CD8-positive, alpha-beta memory T cell (primary cell): ENCODE measurements at places on chromosomes 11 and 22. TPM values are rescaled to one million over a fixed set of nuclear protein-coding genes. Genes with fewer than 3 reads are reported as not detected.
A peak's percentile ranks its signal among the peaks of the same experiment; 100 is the strongest.

DNA sequence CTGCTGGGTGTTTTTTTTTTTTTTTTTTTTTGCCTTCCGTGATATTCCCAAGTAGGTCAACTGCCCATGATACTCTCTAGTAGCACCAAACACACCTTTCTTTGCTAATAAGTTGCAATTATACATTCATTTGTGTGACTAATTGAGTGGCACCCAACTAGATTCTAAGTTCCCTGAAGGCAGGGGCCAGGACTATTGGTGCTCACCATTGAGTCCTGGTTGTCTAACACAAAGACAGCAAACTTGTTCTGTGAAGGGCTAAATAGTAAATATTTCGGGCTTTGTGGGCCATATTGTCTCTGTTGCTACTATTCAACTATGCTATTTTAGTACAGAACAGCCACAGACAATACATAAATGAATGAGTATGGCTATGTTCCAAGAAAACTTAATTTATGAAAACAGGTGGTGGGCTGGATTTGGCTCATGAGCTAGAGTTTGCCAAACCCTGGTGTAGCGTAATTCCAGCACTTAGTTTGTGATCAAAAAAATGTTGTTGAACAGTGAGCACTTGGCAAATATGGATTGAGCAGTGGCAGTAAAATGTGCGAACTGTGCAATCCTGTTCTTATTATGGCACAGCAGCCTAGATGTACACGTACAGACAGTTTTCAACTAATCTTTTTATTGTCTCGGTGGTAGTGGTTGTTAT is 11.3 kb downstream of the ENDOD1 start:
- H3K4me1 ChIP-seq: no peaks in the 10 kb centered on the region
- H3K27ac ChIP-seq: no peak overlapping the region
- H3K4me3 ChIP-seq: no peak overlapping the region
- no peaks in the 10 kb centered on the region for H3K27me3 ChIP-seq

- H3K27ac ChIP-seq: no peak overlapping the region
- H3K27me3 ChIP-seq: no peaks in the 10 kb centered on the region
- DNase-seq: no peak
- H3K4me1 ChIP-seq: no peaks in the 10 kb centered on the region
- no peaks in the 10 kb centered on the region for H3K36me3 ChIP-seq
- H3K4me3 ChIP-seq: no peak overlapping the region
Observed at GRCh38 chr11:106999196-106999595, 19.1 kb downstream of the GUCY1A2 start.

DNA sequence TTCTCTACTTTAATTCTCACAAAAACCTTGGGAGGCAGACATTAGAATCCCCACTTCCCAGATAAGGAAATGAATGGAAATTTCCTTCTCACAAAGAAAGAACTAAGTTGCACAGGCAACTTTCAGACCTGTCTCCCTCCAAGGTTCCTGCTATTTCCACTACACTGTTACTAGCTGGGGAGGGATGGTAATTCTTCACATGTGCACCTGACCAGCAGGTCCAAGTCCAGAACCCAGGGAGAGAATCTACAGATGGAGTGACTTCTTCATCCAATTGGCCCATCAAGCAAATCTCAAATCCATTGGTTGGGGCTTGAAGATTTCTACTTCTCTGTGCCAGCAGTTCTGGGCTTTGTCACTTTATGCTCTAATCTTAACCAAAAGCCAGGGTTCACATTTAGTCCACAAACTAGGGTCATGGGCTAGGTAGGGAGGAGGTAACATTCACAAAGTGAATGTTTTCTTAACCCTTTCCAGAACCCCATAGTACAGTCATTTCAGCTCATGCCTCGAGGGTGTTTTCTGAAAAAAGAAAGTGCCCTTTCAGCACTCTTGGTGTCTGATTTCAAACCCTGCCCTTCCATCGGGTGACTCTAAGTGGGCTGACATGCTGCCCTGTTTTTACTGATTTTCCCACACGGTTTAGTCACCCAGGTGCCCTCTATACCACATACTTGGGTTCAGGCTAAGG is 2.7 kb downstream of the POU2AF1 start:
- H3K36me3 ChIP-seq: no peaks in the 10 kb centered on the region
- no peaks in the 10 kb centered on the region for H3K27me3 ChIP-seq
- H3K27ac ChIP-seq: no peak overlapping the region
- no peak for DNase-seq
- peaks cover 18% of the 10 kb centered on the region for H3K4me1 ChIP-seq

DNA sequence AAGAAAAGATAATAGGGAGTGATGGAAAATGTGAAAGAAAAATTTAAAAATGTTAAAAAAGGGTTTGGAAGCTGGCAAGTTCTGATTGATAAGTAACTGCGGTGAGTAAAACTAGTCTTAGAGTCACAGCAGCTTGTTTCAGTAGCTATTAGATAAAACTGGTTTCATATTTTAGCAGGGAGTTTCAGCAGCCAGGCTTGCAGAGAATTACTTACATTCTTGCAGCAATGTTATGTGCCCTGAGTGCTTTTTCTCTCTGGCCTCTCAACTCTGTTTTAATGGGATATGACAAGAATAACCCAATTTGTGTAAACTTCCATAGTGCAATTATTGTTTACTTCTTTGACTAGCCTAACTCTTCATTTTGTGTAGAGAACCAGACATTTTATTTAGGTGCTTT is 33.6 kb downstream of the PPME1 start:
- no peaks in the 10 kb centered on the region for H3K27me3 ChIP-seq
- no peak for DNase-seq
- H3K4me1 ChIP-seq: no peaks in the 10 kb centered on the region
- no peak overlapping the region for H3K27ac ChIP-seq

DNA sequence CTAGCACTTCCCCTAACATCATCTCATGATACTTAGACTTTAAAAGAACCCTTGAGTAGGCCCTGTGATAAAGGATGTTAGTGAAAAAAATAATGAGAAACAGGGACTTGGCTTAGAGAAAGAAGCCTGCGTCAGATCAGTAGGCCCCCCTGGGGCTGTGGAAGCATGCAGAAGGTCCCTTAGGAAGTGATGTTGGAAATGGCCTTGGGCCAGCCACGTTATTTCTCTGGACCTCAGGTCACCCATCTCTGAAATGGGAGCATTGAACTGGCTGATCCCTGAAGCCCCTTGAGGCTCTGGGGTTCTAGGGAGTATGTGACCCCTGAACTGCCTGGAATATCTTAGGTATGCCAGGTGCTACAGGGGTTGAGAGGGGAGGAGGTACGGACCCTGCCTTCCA is 40.2 kb downstream of the MCM5 start:
- no peaks in the 10 kb centered on the region for H3K27me3 ChIP-seq
- no peak overlapping the region for H3K27ac ChIP-seq
- H3K36me3 ChIP-seq: no peaks in the 10 kb centered on the region
- H3K4me3 ChIP-seq: no peak overlapping the region
- H3K4me1 ChIP-seq: no peaks in the 10 kb centered on the region

GRCh38 chr11:3197878-3198528 is 20.6 kb downstream of the MRGPRG start:
- no peak overlapping the region for H3K4me3 ChIP-seq
- H3K27ac ChIP-seq: no peak overlapping the region
- no peaks in the 10 kb centered on the region for H3K36me3 ChIP-seq

Gene TMPRSS13
- 1.5 TPM for polyA plus RNA-seq

- peak overlapping the region; percentile 9 for H3K27ac ChIP-seq
- no peaks in the 10 kb centered on the region for H3K36me3 ChIP-seq
- H3K4me1 ChIP-seq: peaks cover 16% of the 10 kb centered on the region
- no peak overlapping the region for H3K4me3 ChIP-seq
Observed at GRCh38 chr11:76664578-76665061, 5.9 kb downstream of the LRRC32 start.

Gene NCR3LG1
- polyA plus RNA-seq: 0.03 TPM

GRCh38 chr11:76257074-76257719 is 50.9 kb upstream of the WNT11 start:
- no peaks in the 10 kb centered on the region for H3K27me3 ChIP-seq
- no peaks in the 10 kb centered on the region for H3K4me1 ChIP-seq
- H3K27ac ChIP-seq: no peak overlapping the region
- H3K36me3 ChIP-seq: no peaks in the 10 kb centered on the region

DNA sequence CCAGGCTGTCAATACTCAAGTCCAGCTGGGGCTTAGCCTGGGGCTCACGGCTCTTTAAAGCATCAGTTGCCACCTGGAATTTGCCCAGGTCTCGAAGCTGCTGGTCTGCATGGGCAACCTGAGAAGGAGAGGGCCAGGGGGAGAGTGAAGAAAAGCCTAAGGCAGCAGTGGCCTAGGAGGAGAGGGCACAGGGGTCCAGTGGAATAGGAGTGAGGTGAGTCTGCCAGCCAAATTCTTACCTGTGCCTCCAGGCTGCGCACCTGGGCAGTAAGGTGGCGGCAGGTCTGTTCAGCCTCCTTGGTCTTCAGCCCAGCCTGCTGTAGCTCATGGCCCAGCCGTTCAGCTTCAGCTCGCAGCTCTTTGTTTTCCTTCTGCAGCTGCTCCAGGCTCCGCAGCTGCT is 10.0 kb downstream of the IL18BP start:
- no peak overlapping the region for H3K27ac ChIP-seq
- no peak overlapping the region for H3K4me3 ChIP-seq
- no peak for DNase-seq
- no peaks in the 10 kb centered on the region for H3K4me1 ChIP-seq

GRCh38 chr11:283405-284104 is 5.3 kb downstream of the NLRP6 start:
- H3K27me3 ChIP-seq: no peaks in the 10 kb centered on the region
- peaks cover 50% of the 10 kb centered on the region for H3K4me1 ChIP-seq
- no peak overlapping the region for H3K27ac ChIP-seq
- H3K36me3 ChIP-seq: no peaks in the 10 kb centered on the region

DNA sequence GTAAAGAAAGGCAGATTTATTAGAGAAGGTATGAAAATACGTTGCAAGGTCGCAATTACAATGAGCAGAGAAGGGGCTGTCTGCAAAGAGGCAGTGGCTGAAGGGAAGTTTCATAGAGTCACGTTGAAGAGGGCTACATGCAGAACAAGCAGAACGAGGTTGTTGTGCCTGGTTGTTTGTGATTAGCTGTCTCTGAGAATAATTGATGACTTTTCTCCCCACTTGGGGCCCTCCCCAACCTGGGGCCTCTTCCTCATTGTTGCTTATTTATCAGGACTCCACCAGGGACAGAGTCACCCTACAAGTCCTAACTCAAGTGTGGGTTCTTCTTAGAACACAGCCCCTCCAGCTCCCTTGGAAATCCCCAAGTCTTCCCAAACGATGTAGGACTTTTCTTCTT is 29.1 kb downstream of the CSF2RB start:
- H3K27me3 ChIP-seq: no peaks in the 10 kb centered on the region
- no peaks in the 10 kb centered on the region for H3K36me3 ChIP-seq
- no peak for DNase-seq
- no peak overlapping the region for H3K4me3 ChIP-seq
- H3K4me1 ChIP-seq: peaks cover 4% of the 10 kb centered on the region

Gene CARS1
- polyA plus RNA-seq: 43.4 TPM

DNA sequence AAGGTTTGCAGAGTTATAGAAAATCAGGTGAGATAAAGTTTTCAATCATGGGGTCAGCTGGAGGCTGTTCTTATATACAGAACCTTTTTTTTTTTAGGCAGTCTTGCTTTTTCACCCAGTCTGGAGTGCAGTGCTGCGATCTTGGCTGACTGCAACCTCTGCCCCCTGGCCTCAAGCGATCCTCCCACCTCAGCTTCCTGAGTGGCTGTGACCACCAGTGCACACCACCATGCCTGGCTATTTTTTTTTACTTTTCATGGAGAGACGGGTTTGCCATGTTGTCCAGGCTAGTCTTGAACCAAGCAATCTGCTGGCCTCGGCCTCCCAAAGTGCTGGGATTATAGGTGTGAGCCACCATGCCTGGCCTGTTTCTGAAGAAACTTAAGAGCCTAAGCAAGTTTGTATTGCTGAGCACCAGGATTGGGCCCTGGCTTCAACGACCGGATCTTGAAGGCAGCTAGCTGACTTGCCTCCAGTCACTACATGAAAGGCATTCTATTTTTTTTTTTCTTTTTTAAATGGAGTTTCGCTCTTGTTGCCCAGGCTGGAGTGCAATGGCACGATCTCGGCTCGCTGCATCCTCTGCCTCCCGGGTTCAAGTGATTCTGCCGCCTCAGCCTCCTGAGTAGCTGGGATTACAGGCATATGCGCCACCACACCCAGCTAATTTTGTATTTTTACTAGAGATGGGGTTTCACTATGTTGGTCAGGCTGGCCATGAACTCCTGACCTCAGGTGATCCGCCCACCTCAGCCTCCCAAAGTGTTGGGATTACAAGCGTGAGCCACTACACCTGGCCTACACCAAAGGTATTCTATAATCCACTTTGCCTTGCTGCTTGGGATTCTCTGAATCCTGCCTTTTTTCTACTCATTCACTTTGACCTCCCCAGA is 7.6 kb downstream of the XBP1 start:
- H3K4me1 ChIP-seq: peaks cover 62% of the 10 kb centered on the region
- peaks cover 44% of the 10 kb centered on the region for H3K36me3 ChIP-seq
- H3K27ac ChIP-seq: peak overlapping the region; percentile 17
- H3K27me3 ChIP-seq: no peaks in the 10 kb centered on the region
- no peak overlapping the region for H3K4me3 ChIP-seq

Gene PKDREJ
- polyA plus RNA-seq: 0.03 TPM

DNA sequence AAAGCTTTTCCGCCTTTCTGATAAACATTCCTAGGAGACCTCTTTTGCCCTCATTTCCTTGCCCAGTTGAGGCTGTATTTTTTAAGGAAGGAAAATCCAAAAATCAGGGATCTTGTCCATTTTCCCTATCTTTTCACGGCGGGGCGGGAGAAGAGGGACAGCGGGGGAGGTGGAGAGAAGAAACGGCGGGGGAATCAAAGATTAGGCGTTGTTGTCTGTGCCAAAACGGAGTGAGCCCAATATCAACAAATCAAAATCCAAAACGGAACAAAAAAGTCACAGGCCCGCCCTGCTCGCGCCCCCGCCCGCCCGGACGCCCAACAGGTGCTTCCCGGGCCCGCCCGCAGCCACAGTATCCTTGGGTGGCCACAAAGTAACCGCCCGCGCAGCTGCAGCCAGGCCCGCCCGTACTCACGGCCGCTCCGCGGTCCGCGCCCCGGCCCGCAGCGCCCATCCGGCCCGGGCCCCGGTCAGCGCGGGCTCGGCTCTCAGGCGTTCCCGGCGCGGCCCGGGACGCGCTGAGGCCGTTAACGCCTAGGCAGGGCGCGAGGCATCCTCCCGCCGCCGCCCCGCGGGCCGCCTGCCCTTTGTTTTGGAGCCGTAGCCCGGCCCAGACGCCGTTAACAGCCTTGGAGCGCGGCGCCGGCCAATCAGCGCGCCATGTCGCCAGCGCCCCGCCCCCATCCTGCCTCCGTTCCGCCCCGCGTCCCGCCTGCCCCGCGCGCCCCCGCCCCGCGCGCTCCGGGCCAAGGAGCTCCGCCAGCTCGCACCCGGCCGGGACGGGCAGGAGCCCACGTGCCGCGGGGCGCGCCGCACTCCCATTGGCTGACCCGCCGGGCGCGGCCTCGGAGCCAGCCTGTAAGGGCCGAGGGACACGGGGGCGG is at the start of gene YPEL1:
Gene YPEL1 (minus strand): TSS at position 595 of the 884 bp plus-strand sequence. CDS start 25,050 bp downstream, outside the sequence.
- peak; percentile 97 for DNase-seq
- H3K4me3 ChIP-seq: peak within 1 kb of the TSS; percentile 91
- peaks cover 12% of the 10 kb centered on the region for H3K4me1 ChIP-seq
- peak within 1 kb of the TSS; percentile 63 for H3K27ac ChIP-seq
- H3K36me3 ChIP-seq: no peaks in the 10 kb centered on the region

GRCh38 chr22:24361976-24362646 is 65.3 kb upstream of the ADORA2A start:
- H3K27ac ChIP-seq: no peak overlapping the region
- DNase-seq: no peak
- H3K4me1 ChIP-seq: no peaks in the 10 kb centered on the region

GRCh38 chr22:20653012-20653794 is 120.7 kb upstream of the SERPIND1 start:
- no peaks in the 10 kb centered on the region for H3K4me1 ChIP-seq
- H3K27ac ChIP-seq: no peak overlapping the region
- no peaks in the 10 kb centered on the region for H3K27me3 ChIP-seq
- no peaks in the 10 kb centered on the region for H3K36me3 ChIP-seq
- H3K4me3 ChIP-seq: no peak overlapping the region
- DNase-seq: no peak

GRCh38 chr22:46142548-46143490 is 7.5 kb upstream of the PPARA start:
- no peaks in the 10 kb centered on the region for H3K4me1 ChIP-seq
- no peak overlapping the region for H3K27ac ChIP-seq
- H3K4me3 ChIP-seq: no peak overlapping the region
- H3K36me3 ChIP-seq: no peaks in the 10 kb centered on the region

Gene KRTAP5-7
- not detected for polyA plus RNA-seq
